ENCODE measurements at places on chromosomes 11 and 22.
A peak's percentile ranks its signal among the peaks of the same experiment; 100 is the strongest.

DNA sequence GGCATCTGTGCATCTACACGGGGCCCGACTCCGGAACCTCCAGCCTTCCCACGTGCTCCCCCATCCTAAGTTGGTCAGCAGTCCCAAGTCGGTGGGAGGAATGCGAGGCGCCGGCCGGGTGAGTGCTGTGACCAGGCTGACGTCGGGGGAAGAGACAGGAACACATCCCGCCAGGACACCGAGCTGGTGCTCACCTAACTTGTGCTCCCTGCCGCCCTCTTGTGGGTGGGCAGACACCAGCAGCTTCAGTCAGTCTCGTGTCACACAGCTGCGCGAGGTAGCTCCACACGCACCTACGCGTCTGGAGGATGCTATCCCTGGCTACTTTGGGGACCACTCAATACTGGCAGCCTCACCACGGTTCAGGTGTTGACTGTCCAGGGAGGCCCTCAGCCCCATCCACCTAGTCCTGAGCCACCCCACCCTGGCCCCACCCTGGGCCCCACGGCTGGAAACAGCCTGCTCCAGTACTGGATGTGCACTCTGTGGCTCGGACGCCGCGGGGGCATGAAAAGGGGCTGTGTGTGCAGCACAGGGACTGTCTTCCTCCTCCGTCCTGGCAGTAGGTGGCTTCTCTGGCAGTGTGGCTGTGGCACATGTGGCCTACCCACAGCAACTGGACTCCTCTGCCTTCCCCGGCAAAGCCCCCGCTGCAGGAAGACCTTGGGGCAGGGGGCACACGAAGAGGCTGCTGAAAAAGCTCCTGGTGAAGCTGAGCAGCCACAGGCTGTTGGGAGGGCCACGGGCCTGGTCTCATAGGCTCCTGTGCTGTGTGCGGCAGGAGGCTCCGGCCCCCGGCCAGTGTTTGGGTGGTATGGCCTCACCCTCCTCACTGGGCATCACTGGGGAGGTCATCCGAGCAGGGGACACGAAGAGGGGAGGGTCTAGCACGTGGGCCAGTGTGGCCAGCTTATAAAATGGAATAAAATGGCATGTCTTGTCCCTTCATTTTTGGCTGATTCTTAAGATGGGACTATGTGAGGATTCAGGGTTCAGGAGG, 11.2 kb upstream of the BID start:
- DNase-seq, result peak; percentile 70

GRCh38 chr22:47775686-47776085, 1013.2 kb downstream of the TBC1D22A start:
- no peak for DNase-seq

DNA sequence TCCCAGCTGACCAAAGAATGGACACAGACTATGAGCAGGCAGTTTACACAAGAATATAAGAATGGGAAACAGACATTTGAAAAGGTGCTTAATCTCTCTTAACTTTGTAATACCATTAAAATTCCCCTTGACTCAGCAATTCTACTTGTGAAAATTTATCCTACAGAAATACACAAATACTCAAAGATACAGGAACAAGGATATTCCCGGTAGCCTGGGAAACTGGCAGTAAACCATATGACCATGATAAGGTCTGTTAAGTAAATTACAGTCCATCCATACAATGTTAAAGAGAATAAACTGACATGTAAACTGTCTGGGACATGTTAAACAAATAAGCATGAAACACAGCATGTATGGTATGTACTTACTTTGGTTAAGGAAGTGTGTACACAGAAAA, 8.7 kb upstream of the MTFP1 start:
- DNase-seq, result no peak

DNA sequence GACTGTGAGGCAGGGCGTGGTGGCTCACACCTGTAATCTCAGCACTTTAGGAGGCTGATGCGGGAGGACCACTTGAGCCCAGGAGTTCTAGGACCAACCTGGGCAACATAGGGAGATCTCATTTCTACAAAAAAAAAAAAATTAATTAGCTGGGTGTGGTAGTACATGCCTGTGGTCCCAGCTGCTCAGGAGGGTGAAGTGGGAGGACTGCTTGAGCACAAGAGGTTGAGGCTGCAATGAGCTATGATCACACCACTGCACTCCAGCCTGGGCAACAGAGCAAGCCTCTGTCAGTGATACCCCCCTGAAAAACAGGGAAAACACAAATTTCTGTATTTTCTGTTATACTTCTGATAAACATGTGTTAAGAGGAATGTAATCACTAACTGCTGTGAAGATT, 57.8 kb upstream of the ARHGAP32 start:
- no peak for DNase-seq

DNA sequence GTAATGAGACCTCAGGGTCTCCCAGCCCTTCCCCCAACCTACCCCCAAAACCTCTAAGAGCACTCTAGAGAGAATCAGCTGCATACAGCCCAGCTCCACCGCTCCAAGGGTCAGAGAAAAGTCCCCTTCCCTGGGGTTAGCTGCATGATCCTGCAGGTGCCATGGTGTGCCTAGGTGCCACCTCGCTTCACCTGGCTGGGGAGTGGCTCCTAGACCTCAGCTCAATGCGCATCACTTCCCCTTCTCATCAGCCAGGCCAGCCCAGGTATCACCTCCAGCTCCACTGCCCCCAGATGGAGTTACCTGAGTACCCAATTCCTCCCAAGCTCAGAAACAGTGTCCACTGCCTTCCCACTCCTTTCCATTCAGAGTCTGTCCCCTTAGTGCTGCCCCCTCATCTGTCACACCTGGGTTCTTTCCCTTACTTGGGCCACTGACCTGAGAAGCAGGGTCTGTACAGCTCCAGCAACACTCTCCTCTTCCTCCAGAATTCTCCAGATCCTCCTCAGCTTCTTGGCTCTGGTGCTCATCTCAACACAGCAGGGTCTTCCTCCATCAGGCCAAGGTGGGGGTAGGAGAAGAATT, 1.3 kb downstream of the STARD10 start:
- no peak for DNase-seq

GRCh38 chr11:75849894-75850293, 34.9 kb downstream of the UVRAG start:
- no peak for DNase-seq

GRCh38 chr11:86151174-86152005, 82.5 kb upstream of the PICALM start:
- no peak for DNase-seq

- no peak for DNase-seq
Observed at GRCh38 chr11:70901951-70902521, 350.3 kb downstream of the SHANK2 start.

- no peak for DNase-seq
Observed at GRCh38 chr22:46974631-46975585, 212.5 kb downstream of the TBC1D22A start.

GRCh38 chr11:31479066-31479465, 30.4 kb downstream of the IMMP1L start:
- no peak for DNase-seq

DNA sequence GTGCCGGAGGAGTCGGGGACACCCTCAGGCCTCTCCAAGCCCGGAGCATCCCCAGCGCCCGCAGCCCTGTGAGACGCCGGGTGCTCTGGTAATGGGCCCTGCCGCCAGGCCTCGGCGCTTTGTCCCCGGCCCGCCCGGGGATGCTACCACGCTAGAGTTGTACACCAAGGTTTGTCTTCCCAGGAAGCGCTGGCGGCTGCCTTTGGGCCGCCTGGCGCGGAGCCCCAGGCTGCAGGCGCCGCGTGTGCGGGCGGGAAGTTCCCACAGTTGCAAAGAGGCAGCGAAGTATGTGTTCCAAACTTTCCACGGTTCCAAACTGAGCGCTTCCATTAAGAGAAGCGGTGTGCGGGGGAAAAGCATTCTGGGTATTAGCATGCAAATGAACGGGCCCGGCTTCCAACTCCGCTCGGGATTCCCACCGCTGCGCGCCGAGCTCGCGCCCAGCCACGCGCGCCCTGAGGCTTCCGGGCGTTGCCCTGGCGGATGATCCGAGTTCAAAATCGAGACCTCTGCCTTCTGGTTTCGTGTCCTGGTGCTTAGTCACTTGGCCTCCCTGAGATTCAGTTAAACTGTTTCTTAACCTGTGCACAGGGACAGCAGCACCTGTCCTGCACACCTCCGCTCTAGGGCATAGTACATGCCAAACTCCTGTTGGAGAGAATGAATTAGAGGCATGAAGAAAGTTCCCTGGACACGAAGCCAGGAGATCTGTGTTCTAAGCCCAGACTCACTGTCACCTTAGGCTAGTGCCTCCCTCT, 1.3 kb upstream of the PATZ1 start:
- DNase-seq, result peak; percentile 60

DNA sequence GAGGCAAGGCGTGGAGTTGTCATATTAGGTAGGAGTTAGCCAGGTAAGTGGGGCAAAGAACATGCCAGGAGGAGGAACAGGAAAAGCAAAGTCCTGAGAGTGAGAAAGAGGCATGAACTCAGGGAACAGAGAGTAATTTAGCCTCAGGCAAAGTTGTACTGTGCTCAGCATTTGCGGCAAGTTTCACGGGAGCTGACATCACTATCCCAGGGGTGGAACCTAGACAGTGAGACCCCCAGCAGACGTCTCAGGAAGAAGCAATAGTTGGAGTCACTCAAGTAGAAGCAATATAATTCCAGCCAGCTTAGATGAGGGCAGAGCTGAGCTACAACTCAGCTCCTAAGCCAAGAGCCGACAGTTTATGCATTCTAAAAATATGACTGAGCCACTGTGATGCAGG, 426.0 kb upstream of the ISX start:
- DNase-seq, result no peak

DNA sequence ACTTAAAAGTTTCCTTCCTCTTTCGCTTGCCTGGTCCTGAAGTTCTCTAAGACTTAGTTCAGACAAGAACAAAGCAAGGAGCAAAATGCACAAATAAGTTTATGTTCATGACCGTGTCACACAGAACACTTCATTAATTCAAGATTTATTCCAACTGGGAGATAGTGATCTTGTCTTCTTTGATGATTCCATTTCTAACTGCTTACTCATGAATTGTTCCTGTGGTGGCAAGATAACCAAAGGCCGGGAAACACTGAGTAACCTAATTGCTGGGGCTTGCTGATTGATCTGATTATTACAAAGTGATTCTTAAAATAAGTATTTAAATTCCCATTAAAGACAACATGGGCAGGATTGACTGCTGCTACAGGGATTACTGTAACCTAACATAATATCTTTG, 1462.9 kb upstream of the RAG2 start:
- DNase-seq, result no peak

- DNase-seq, result no peak
Observed at GRCh38 chr11:69881467-69882269, 62.5 kb upstream of the FGF3 start.

- DNase-seq, result no peak
Observed at GRCh38 chr11:119236891-119237290, 30.8 kb downstream of the CBL start.

GRCh38 chr11:1236316-1237127, 13.7 kb downstream of the MUC5B start:
- DNase-seq, result no peak

GRCh38 chr11:117931971-117932370, 2.8 kb upstream of the TMPRSS13 start:
- no peak for DNase-seq

DNA sequence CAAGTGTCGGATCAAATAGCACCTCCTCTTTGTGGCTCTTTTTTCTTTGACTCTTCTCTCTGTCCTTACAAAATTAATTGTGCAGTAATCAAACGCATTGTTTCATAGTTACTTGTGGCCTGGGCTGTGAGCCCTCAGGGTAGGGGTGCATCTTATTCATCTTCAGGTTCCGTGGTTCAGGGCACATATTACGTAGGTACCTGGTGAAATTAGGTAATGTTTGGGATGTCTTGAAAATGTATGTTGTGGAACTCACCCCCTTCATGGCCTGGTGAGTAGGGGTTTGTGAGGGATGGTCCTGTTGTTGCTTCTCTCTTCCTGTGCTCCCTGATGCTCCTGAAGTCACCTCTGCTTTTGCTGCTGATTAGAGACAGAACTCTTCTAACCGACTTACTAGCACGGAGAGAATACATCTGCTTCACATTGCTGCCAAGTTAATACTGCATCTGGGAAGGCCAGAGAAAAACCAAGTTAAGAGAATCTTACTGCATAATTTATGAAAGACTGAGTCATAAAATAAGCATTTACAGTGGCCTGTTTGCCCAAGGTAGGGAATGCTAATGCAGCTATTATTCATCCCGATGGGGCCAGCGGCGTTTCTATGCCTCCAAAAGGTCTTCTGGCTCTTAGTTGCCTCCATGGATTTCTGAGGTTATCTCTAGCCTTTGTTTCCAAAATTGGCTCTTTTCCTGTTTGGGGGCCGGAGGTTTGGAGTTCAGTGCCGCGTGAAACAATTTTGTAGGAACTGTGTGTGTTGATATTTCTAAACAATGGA, 66.9 kb downstream of the TBC1D22A start:
- DNase-seq, result no peak

DNA sequence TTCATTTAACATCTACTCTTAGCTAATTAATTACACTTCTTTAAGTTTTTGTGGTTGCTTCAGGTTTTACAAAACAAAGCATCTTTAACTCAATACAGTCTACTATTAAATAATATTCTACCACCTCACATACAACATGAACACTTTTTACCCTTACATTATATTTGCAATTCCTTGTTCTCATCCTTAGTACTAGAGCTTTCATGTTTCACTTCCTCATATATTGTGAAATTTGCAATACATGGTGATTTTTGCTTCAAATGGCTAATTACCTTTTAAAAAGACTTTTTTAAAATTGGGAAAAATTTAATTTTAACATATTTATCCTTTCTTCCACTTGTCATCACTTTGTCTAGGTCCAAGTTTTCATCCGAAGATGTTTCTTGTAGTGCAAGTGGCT, 37.5 kb downstream of the RSF1 start:
- no peak for DNase-seq

DNA sequence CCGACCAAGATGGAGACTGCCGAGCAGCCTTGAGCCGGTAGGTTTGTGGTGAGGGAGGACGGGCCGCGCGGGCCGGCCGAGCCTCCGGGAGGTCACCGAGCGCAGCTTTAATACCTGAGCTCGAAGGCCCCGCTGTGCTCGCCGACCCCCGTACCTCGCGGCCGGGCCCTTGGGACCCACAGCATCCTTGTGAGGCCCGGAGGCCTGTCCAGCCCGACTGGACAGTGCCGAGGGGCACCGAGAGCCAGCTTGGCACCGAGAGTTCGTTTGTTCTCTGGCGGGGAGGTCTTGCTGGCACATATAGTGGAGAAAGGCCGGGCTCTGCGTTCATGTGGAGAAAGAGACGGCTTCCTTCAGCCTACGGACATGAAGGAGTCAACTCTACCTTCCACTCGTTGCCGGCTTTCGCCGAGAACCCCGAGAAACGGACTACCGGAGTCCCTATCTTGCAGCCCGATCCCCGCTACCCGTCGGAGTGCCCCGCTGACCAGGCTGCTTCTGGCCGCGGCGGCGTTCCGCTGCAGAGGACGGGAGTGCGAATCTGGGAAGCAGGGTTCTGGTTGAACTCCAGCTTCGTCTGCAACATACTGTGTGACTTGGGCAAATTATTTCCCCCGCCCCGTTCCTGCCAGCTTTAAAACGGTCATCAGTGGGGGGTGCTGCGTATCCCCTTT, 349 bp downstream of the TSSC4 start:
- no peak for DNase-seq

- no peak for DNase-seq
Observed at GRCh38 chr11:2148595-2148994, 9.4 kb upstream of the IGF2 start.

Data from activated CD4-positive, alpha-beta T cell treated with anti-CD3 and anti-CD28 coated beads for 24 hours (primary cell).